Hypothalamus (tissue), 51 donors: ENCODE measurements at places on chromosomes 11 and 22.

- DNase-seq: no peak
Observed at GRCh38 chr11:120186774-120187591, 23.8 kb upstream of the OAF start.

- no peak for DNase-seq
Observed at GRCh38 chr11:105903113-105903512, 118.9 kb downstream of the MSANTD4 start.

DNA sequence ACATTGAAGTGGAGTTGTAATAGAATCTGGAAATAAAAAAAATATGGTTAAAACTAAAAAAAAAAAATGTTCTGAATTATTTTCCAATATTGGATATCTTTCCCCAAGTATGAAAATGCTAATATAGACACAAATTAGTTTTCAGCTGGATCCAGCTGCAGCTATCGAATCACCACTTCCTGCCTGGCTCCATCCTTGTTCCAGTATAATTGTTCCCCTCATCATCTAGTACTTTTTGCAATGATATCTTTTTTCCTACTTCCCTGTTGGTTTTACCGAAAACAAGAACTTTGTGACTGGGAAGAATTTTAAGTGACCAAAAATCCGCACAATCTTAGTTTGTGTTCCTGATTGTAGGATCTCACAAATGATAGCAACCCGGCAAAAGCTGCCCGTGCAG is 9.4 kb downstream of the OR4D9 start:
- no peak for DNase-seq

DNA sequence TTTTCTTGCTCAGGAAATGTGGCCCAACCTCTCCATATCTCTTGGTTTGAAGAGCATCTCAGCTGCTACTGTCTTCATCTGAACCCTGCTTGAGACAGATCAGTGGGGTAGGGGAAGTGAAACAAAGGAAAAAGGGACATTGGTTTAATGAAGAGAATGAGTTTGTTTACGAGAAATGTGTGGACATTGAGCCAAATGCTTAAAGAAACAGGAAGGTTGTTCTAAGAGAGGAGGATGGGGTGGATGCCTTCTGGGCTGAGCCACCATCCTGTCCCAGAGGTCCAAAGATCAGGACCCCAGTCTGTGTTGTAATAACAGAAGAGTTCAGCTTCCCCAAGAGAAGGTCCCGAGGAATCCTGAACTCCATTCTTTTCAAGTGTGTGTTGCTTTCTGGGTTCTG is 369.7 kb downstream of the INSC start:
- no peak for DNase-seq

DNA sequence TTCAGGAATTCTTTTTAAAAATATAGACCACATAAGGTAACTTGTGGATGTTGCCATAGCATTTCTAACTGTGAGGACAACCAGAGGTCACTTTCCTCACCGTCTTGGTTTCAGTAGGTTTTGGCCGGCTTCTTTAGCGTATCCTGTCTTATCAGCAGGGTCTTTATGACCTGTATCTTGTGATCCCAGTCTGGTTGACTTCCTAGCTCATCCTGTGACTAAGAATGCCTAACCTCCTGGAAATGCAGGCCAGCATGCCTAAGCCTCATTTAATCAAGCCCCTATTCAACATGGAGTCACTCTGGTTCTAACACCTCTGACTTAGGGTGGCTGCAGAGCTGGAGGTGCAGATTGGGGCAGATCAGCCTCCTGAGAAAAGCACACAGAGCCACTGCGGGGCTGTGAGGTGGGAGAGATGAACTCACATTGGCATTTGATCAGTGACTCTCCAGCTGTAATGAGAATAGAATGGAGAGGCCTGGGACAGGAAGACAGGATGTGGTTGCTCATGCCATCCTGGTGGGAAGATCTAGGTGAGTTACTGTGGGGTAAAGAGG is 41.1 kb upstream of the TOP3B start:
- DNase-seq: no peak

DNA sequence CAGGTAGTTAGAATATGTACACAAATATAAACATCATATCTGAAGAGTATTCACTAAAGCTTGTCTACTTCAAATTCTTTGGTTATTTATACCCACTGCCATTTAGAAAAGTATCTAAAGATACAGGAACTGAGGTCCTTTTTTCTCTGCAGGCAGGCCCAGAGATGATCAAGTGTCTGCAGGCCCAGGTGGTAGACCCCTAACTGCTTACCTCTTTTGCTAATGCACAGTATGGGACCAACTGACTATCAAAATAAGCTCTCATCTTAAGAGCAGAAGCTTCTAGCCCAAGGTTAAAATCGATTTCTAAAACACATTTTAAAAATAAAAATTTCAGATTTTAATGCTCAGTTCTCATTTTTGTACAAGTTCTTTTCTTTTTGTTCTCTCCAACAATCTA is 81.5 kb downstream of the APOL5 start:
- no peak for DNase-seq

GRCh38 chr22:26103023-26103422 is 66.2 kb upstream of the SEZ6L start:
- no peak for DNase-seq

- DNase-seq: peak; percentile 47
Observed at GRCh38 chr11:19345848-19346681, 105.3 kb upstream of the E2F8 start.

GRCh38 chr11:59262177-59262818 is 49.6 kb upstream of the MPEG1 start:
- DNase-seq: no peak

DNA sequence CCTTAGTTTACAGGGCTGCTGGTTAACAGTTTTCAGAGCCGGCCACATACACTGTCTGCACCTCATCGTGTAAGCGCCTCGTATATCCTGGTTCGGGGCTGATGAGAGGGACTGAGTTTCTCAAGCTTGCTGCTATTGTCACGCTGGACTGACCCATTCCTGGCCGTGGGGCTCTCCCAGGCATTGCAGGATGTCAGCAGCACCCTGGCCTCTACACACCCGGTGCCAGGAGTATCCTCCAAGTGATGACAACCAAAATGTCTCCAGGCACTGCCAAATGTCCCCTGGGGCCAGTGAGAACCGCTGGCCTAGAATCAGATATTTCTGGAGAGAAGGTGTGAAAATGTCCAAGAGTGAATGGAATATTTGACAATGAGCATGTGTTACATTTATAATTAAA is 82.8 kb downstream of the ST3GAL4 start:
- DNase-seq: no peak

- DNase-seq: no peak
Observed at GRCh38 chr11:45733176-45733575, 67.8 kb upstream of the CHST1 start.

- DNase-seq: no peak
Observed at GRCh38 chr22:18935889-18936529, at the start of gene PRODH. TSS of gene PRODH (minus strand) at chr22:18936293. CDS start at chr22:18936287, 6 bp downstream.

DNA sequence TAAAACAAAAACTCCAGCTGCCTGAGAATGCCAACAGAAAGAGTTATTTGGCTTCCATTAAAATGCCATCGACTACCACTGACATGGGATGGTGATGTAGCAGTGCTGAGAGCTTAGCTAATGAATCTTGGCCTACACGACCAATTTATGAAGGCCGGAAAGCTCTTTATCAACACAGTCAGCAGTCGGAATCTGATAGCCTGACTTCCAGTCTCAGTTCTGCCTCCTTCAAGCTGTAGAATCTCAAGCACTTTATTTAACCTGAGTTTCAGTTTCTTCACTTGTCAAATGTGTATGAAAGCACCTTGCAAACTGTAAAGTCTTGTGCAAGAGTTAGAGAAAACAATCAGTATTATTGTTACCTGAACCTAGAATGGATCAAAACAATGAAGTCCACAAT is 335.7 kb upstream of the NARS2 start:
- DNase-seq: no peak

- no peak for DNase-seq
Observed at GRCh38 chr11:66723693-66724092, 5.3 kb downstream of the SPTBN2 start.

- DNase-seq: no peak
Observed at GRCh38 chr22:22479999-22480532, 28.5 kb downstream of the ZNF280B start.

DNA sequence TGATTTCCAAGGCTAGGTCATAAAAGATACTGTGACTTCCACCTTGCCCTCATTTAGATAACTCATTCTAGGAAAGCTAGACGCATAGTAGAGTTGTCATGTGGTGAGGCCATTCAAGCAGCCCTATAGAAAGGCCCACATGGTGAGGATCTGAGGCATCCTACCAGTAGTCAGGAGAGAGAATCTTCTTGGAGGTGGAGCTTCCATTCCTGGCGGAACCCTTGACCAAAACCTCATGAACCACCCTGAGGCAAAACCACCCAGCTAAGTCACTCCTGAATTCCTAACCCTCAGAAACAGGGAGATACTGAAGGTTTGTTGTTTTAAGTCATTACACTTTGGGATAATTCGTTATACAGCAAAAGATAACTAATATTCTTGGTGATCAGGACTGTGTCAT is 2.9 kb upstream of the HDHD5 start:
- no peak for DNase-seq

- DNase-seq: no peak
Observed at GRCh38 chr22:35795476-35795875, 77.8 kb downstream of the APOL5 start.

DNA sequence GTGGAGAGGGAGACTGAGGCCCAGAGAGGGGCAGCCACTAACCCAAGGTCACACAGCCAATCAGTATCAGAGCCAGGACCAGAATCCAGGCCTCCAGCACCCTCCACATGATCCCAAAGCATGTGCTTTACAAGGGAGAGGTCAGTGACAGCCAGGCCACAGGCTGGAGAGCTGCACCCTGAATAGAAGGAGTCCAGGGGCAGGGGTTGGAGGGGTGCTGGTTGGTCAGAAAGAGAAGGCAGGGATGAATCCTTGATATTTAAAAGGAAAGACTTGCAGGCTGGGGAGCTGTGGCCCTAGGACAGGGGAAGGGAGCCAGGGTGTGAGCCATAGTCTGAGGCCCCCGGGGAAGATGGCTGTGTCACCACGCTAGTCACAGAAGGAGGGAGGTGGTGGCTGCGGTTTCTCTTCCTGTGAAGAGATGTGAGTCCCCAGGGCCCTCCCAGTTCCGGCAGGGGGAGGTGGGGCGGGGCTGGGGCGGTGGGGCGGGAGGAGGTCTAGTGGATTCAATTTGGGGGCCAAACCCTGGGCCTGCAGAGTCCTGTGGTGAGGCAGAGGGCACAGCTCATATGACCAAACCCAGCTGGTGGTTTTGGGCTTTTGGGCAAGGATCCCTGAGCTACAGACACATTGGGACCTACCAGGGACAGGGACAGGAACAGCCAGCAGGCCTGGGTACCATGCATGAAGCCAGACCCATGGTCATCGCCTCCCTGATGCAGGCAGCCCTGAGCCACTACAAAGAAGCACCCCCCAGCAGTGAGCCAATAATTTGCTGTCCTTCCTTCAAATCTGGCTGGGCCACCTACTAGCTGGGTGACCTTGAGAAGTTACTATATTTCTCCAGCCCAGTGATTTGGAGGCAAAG is 14.0 kb downstream of the RAC2 start:
- no peak for DNase-seq

GRCh38 chr11:120142441-120143100 is 4.7 kb upstream of the TRIM29 start:
- no peak for DNase-seq

DNA sequence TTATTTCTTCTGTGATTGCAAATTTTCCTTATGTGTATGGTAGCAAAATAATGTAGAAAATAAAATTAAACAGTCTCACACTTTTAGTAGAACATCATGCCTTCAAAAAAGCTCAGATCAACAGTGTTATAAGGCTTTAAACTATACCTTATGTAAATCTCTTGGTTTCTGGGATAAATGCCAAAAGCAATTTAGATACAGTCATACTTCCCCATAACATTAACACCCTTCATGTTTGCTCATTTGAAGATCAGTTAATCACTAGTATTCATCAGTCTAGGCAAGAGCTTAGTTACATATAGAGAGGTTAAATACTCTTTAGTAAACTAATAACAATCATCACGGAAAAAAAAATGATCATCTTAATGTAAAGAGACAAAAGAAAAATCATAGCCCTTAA is 421.8 kb upstream of the ANO3 start:
- DNase-seq: no peak

DNA sequence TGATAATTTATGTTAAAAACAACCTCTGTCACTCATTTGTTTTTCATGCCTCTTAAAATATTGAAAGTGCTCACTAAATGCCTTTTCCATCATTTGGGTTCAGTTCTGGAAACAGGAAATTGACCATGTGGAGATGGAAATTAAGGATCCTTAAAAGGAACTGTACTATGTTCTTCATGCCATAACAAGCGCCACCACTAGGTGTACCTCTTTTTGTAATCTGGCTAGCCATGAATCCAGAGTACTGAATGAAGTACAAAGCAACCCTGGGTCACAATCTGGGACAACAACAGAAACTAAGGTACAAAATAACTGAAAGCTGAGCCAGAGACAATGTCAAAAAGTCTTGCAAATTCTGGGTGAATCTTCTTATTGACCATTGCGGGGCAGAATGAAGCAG is 559.1 kb downstream of the FAM181B start:
- no peak for DNase-seq

DNA sequence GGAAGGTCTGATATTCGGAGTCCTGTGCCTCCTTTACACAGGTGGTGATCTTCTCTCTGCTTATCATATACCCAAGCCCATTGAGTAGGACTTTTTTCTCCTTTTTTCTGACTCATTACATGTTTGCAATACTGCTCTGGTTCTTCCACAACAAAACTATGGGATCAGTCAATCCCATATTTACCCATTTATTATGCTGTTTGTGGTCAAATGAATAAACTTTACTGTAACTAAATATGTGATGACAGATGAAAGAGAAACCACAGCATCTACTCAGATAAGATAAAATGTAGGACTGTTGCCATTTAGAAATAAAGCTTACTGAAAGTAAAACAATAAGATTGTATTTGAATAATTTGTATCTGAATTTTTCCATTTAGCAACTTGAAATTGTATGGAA is 958.7 kb upstream of the FAT3 start:
- DNase-seq: no peak

- no peak for DNase-seq
Observed at GRCh38 chr22:48177631-48178030, 1415.2 kb downstream of the TBC1D22A start.

DNA sequence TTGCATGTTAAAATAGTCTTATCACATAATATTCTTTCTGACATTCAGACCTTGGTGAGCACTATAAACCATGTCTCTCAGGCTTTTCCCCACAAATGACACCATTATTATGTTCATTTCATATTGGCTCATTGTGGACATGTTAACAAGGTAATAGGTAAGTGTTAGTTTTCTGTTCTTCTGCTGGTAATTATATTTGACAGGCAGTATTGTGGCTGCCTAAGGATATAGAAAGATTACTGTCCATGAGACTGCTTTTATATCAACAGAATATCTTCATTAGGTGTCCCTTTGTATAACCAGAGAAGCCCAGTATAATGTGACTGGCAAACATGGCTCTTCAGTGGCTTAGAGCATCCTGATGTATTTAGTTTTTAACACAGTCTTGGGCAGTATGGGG is 590.7 kb downstream of the NELL1 start:
- DNase-seq: no peak

GRCh38 chr11:45303316-45303715 is 17.2 kb upstream of the SYT13 start:
- no peak for DNase-seq

DNA sequence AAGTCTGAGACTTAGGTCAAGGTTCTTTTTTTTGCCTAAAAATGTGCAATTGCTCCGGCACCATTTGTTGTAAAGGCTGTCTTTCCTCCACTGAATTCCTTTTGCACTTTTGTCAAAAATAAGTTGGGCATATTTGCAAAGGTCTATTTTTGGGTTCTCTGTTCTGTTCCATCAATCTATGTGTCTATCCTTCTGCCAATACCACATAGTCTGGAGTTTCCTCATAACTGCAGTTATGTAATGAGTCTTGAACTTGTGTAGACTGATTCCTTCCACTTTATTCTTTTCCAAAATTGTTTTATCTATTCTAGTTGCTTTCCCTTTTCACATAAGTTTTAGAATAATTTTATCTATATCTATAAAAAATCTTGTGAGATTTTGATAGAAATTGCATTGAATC is 6.7 kb downstream of the KCNJ5 start:
- DNase-seq: no peak
